IMR-90 (cell line): ENCODE measurements at places on chromosomes 5 and 9. TPM values are rescaled to one million over a fixed set of nuclear protein-coding genes. Genes with fewer than 3 reads are reported as not detected.

IFNA2 gene
- total RNA-seq = not detected in 2 replicates

GRCh38 chr9:686321-686813, 155.1 kb upstream of the DMRT1 start:
- DNase-seq = no peak

DNA sequence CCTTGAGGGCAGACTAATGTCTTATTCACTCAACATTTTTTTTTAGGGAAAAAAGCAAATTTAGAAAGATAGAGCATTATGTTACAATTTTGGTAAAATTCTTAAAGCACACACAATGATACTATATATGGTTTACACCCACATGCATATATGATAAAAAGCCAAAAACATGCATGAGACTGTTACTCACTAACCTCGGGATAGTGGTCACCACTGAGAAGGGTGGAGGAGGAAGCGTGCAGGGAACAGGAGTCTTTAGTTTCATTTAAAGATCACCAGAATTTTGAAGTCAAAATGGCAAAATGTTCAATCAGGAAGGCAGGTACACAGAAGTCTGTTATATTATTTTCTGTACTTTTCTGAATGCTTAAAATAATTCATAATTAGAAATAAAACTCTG, 9.2 kb downstream of the ARL15 start:
- DNase-seq = peak; percentile 10

PHYHD1 gene
- 2.2 and 3.3 TPM in 2 replicates for total RNA-seq

- peak; percentile 52 for DNase-seq
Measured at GRCh38 chr5:43432486-43433375, 20.5 kb upstream of the CCL28 start.

GRCh38 chr5:14998491-14998890, 126.9 kb upstream of the ANKH start:
- no peak for DNase-seq

DNA sequence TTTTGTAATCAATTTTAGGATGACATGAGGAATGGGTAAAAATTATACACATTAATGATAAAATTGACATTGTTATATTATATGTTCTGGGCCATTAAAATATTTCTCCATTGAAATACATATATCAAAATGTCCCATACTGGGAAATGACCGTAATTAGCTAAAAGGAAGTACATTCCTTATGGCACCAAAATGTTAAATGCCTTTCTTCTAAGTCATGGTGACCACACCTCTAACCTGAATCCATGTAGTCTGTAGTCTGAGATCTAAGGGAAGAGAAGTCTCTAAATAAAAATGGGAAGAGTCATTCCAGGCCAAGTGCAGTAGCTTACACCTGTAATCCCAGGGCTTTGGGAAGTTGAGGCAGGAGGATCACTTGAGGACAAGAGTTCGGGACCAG, 10.0 kb upstream of the GDA start:
- no peak for DNase-seq

TLR4 gene
- total RNA-seq = under 0.01 TPM in 2 replicates

PGM5 gene
- total RNA-seq = 12.8 and 14.7 TPM in 2 replicates

SLIT3 gene
- total RNA-seq = 0.18 and 0.28 TPM in 2 replicates

DNA sequence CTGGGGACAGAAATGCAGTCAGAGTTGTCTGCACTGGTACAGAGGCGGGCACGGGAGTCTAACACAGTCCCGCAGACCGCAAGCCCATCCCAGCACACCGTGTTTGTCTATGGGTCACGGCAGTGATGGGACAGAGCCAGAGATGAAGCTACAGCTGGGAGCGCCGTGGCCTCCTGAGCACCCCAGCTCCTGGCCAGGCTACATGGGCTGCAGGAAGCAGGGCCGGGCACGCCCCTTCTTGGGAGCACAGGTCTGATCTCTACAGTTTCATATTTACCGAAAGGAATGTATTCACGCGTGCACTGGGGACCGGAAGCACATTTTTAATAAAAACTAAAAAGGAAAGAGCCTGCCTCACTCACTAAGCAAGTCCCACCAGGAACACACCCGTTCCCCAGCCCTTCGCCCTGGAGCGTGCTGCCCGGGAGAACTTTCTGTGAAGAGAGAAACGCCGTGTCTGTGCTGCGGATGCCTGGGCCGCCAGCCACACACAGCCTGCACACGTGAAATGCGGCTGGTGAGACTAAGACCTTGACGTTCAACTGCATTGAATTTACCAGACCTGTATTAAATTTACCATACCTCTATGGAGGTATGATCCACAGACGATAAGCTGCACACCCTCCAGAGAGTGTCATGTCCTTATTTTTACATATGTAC, 81.1 kb downstream of the VAV2 start:
- no peak for DNase-seq

DNA sequence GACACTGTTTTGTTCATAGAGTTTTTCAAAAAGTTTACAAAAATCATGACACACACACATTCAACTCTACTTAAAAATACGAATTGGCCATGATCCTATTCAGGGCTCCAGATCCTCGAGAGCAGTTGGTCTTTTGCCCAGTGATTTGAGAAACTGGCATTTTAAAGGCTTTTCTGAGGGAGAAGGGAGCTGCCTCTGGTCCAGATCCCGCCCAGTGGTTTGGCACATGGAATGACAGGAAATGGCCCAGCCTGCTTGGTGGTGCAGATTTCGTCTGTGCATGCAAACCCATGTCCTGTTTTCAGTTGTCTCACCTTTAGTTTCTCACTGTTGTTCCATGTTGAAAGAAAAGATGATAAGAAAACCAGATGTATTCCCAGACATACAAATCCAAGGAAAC, 3.6 kb downstream of the CAMK4 start:
- peak; percentile 16 for DNase-seq

DNA sequence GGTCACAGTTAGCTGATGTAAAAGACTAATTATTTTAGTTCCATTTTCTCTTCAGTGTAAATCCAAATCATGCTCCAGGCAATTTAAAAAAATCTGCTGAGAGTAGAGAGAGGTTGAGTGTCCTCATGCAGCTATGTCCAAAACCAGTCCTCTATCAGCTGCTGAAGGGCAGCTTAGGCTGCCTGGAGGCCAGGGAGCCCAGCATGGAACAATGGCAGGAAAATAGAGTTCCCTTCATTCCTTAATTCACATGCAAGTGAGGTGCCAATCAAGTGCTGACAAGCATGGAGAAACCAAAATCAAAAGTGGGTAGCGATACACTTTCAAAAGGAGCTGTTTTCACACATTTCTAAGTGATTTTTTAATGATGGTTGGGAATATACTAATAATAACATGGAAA, 78.3 kb upstream of the POU5F2 start:
- DNase-seq = no peak

GRCh38 chr9:82456642-82457041, 468.1 kb downstream of the SPATA31D1 start:
- DNase-seq = peak; percentile 76

- DNase-seq = peak; percentile 76
Measured at GRCh38 chr9:109775516-109775915, 4.5 kb upstream of the PALM2AKAP2 start.

- no peak for DNase-seq
Measured at GRCh38 chr9:26142201-26142600, 464.0 kb upstream of the TUSC1 start.

- no peak for DNase-seq
Measured at GRCh38 chr9:117744856-117745389, 40.7 kb downstream of the TLR4 start.

MEGF10 gene
- not detected in 2 replicates for total RNA-seq

DNA sequence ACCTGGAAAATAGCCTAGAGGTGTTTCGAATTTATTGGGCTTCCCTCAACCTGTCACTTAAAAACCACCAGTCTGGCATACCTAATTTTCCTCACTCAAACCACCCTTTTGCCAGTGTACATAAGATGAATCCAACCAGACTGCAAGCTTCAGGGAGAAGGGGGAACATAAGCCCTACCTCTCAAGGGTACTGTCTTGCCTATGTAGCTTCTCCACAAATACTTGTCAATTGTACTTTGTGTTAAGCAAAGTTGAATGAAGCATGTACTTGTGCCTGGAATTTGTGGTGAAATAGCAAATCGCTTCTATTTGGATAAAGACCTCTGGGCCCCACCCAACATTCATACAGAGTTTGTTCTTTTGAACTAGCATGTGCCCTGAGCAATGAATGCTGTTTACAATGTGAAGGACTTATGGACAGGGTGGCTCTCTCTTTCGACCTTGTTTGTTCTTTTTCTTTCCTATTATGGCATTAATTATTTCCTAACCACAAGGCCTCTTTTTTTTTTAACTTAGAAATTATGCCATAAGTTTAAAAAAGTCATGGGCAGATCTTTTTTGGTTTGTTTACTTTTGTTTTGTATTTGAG, 580.2 kb downstream of the EBF1 start:
- no peak for DNase-seq

DNA sequence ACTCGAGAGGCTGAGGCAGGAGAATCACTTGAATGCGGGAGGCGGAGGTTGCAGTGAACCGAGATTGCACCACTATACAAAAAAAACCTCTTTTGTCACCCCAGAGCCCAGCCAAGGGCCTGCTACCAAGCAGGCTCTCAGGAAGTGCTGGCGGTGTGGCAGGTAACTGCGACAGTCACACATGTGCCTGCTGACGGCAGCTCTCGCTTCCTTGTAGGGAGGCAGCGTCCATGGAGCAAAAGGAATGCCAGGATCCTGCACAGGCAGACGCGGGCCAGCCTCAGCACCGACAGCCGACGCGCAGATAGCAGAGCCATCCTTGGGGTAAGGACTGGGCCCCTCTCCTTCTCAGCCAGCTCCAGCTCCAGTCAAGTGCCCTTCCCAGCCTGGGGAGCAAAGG, 3.9 kb downstream of the LRRC8A start:
- no peak for DNase-seq

AK3 gene
- 24.7 and 33.3 TPM in 2 replicates for total RNA-seq

- DNase-seq = no peak
Measured at GRCh38 chr9:14301583-14302021, 12.3 kb downstream of the NFIB start.

DNA sequence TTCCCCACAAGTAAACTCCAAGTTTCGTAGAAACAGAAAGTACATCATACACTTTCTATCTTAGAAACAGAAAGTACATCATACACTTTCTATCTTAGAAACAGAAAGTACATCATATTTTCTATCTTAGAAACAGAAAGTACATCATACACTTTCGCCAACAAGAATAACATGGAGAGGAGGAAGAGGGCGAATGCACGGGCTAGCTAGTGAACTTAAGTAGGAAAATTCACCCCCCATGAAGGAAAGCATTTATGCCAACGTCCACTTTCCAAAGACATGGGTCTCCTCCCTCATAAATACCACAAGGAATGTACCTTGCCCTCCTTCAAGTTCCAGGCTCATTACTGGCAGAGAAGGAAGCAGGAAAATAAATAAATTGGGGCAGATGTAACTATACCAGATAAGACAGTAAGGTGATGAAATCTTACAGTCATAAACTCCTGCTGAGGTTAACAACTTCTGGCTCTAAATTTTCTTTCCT, 64.7 kb downstream of the FRMD3 start:
- no peak for DNase-seq

GRCh38 chr9:3887221-3887653, 361.4 kb upstream of the RFX3 start:
- no peak for DNase-seq

SAP30L gene
- 9.7 and 13.1 TPM in 2 replicates for total RNA-seq
